C1 segment of cervical spinal cord (tissue), 14 donors: ENCODE measurements at places on chromosomes 4 and X.

GRCh38 chrX:131270080-131270479, 19.0 kb downstream of the IGSF1 start:
- no peak for DNase-seq

DNA sequence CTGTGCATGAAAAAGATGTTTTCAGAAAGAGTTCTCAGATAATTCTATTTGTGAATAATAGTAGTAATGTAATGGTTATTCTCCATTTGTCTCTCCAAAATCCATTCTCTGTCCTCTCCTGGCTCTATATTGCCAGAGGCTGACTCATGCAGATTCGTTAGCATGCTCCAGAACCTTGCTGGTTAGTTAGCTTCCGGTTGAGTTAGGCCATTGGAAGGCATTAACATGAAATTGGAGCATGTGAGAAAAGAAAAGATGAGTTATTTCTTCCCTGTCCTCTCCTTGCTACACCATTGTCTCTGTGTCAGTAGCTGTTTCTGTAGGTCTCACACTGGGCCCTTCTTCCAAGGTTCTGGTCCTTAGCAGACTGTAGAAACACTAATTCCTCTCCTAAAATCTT, 23.5 kb upstream of the PRDM8 start:
- no peak for DNase-seq

- no peak for DNase-seq
These were observed 4.8 kb upstream of the GYG2 start for GRCh38 chrX:2823795-2824386.

DNA sequence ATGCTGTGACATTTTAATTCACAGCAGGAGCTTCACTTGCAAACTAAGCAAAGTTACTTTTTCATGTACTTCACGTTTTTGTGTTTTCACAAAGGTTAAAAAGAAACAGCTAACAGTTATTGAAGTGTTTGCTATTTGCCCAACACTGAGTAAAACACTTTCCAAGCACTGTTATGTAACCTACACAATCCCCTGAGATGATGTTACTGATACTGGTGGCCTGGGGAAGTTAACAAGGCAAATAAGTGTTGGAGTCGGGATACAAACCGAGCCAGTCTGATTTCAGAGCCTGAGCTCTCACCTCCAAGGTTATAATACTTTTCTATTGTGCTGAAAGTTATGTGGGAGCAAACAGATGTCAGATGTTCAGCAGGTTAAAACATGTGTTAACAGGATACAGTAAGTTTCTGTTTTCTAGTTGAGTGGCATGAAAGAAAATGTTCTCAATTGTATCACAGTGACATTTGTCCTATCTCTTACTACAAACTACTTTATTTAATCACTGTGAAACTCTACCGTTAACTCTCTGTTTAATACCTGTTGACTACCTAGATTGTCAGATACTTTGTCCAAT, 3.9 kb upstream of the CXCL13 start:
- no peak for DNase-seq

DNA sequence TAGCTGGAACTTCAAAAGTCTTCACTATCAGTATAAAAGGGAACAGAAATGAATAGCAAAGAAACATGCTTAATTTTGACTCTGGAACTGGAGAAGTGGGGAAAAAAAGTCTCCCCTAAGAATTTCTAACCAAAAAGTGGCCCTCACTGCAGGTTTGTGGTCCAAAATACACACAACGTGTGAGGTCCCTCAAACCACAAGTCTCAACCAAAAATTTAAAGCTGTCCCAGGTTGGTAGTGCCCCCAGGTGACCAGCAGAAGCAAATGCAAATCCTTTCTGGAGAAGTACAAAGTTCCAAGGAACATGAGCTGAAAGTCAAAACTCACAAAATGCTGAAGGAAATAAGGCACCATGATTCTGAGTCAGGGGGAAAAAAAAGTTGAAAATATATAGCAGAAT, 23.6 kb upstream of the VAMP7 start:
- no peak for DNase-seq

DNA sequence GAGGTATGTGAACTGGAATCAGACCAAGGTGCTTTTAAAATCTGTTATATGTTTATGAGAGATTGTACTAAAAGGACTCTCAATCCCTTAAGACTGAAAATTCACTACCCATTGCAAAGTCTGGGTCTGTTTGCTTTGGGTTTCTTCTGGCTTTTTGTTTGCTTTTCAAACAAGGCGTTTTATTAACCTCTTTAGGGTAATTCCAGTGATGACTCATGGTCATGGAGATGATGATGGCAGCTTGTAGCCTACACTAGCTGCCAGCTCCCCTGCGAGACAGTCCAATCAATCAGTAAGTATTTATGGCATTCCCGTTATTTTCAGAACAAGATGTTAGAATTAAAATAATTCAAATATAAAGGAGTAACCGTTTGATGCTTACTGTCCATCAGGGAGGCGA, 643.8 kb upstream of the FTHL17 start:
- DNase-seq: no peak

- no peak for DNase-seq
These were observed 4.1 kb downstream of the BRS3 start for GRCh38 chrX:136491832-136492231.

DNA sequence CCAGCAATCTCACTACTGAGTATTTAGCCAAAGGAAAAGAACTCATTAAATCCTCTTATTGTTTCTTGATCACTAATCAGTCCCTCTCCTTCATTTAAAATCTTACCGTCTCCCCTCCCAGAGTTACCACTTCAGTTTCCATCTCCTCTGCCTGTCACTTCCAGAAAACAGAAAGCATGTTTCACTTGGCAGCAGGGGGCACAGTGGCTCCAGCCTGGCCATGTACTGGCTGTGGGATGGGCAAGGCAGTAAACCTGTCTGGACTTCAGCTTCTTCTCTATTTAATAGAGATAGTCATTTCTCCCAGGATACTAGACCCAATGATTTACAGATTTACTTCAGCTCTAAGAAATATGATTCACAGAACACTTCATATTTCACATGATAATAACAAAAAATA, 63.2 kb downstream of the CD40LG start:
- no peak for DNase-seq

DNA sequence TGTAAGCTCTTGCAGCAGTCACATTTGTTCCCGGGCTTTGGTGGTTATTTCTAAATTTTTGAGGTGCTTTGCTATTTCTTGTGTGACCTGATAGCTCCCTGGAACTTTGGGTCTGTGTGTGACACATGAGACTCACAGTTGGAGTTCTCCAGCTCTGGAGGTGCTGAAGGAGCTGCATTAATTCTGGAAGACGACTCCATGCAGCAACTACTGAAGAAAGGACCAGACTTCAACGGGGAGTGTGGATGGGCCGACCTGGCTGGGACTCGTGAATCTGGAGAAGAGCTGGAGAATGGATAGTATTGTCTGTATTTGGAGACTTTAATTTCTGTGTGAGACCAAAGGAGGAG, 1.5 kb downstream of the MRFAP1 start:
- DNase-seq: no peak

GRCh38 chr4:140081641-140082390, 72.2 kb downstream of the MAML3 start:
- DNase-seq: no peak

DNA sequence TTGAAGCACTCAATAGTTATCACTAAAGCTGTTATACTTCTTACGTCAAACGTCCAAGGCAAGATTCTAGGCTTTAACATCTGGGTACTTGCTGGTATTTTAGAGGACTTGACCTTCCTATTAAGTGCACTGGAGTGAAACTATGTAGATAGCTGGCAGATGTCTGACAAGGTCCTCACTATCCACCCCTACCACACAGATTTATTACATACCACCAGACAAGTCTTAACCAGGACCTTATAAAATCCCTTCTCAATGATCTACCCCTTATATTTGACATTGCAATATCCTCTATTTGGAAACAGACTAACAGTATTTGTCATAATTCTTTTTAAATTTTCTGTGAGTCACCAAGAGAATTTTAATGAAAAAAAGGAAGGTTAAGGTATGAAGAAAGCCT, 78.8 kb downstream of the PDGFC start:
- no peak for DNase-seq
